ENCODE measurements at places on chromosomes 6 and 20. TPM values are rescaled to one million over a fixed set of nuclear protein-coding genes. Genes with fewer than 3 reads are reported as not detected.
A peak's percentile ranks its signal among the peaks of the same experiment; 100 is the strongest.

Gene BPIFB2
- polyA plus RNA-seq: not detected

Gene HSPA12B
- 24.5 TPM for polyA plus RNA-seq

Gene EBF4
- polyA plus RNA-seq: 48.7 TPM

Gene FAM83B
- 6.6 TPM for polyA plus RNA-seq

Gene PRL
- not detected for polyA plus RNA-seq

Gene SLC32A1
- not detected for polyA plus RNA-seq

Gene SLCO4A1
- 0.68 TPM for polyA plus RNA-seq

Gene DNPH1
- 27.9 TPM for polyA plus RNA-seq

Gene HMGCLL1
- 9.9 TPM for polyA plus RNA-seq

Gene ASIP
- 0.32 TPM for polyA plus RNA-seq

Gene FOXC1
- 0.81 TPM for polyA plus RNA-seq

Gene DPPA5
- polyA plus RNA-seq: not detected

Gene RGS19
- 5.7 TPM for polyA plus RNA-seq

Gene IPCEF1
- polyA plus RNA-seq: 4.9 TPM

Gene MYT1
- 0.13 TPM for polyA plus RNA-seq

Gene SDCBP2
- 3.8 TPM for polyA plus RNA-seq

Gene ULBP2
- 2.9 TPM for polyA plus RNA-seq

Gene PTCHD4
- polyA plus RNA-seq: 0.24 TPM

Gene NRN1
- 13.0 TPM for polyA plus RNA-seq

Gene C6orf58
- 1.3 TPM for polyA plus RNA-seq

Gene HEY2
- polyA plus RNA-seq: 0.94 TPM

DNA sequence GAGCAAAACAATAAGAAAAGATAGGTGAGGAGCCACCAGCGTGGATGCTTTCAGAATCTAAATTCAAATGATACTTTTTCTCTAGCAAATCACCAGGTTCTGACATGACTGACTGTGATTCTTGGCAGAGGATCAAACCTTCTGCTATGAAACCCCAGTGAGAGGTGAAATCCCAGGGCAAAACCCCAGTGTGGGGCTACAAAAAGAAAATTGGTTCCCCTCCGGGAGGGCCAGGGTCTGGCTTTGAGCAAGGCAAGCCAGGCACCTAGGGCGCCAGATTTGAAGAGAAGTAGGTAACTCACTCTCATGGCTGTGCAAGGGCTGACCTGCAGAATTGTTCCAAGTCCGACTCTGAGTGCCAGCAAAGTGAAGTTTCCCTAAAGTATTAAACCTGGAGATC, 20.2 kb upstream of the RALGAPA2 start:
- DNase-seq: no peak

DNA sequence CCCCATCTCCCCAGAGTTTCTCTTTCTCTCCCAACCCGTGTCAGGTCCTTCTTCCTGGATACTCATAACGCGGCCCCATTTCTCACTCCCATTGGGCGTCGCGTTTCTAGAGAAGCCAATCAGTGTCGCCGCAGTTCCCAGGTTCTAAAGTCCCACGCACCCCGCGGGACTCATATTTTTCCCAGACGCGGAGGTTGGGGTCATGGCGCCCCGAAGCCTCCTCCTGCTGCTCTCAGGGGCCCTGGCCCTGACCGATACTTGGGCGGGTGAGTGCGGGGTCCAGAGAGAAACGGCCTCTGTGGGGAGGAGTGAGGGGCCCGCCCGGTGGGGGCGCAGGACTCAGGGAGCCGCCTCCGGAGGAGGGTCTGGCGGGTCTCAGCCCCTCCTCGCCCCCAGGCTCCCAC, at the start of gene HLA-F:
Gene HLA-F, plus strand, starts transcription at position 173 of the 404 bp plus-strand sequence. Its CDS starts 30 bp downstream, at position 203.
- peak; percentile 40 for DNase-seq

DNA sequence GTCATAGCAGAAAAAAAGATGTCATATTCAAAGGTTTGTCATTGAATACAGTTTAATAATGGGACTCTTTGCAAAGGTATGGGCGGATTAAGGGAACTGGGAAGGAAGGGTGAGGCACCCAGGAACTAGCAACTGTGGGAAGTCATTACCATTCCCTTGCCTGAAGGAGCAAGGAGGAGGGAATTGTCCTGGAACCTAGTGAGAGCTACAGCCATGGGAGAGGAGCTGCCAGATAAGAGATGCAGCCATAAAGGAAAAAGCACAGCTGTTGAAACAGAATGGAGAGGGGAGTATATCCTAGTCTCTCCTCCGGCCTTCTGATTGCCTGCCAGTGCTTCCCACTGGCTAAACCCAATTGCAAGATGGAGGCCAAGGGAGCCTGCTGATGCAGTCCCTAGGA, 250.6 kb downstream of the BCKDHB start:
- no peak for DNase-seq

DNA sequence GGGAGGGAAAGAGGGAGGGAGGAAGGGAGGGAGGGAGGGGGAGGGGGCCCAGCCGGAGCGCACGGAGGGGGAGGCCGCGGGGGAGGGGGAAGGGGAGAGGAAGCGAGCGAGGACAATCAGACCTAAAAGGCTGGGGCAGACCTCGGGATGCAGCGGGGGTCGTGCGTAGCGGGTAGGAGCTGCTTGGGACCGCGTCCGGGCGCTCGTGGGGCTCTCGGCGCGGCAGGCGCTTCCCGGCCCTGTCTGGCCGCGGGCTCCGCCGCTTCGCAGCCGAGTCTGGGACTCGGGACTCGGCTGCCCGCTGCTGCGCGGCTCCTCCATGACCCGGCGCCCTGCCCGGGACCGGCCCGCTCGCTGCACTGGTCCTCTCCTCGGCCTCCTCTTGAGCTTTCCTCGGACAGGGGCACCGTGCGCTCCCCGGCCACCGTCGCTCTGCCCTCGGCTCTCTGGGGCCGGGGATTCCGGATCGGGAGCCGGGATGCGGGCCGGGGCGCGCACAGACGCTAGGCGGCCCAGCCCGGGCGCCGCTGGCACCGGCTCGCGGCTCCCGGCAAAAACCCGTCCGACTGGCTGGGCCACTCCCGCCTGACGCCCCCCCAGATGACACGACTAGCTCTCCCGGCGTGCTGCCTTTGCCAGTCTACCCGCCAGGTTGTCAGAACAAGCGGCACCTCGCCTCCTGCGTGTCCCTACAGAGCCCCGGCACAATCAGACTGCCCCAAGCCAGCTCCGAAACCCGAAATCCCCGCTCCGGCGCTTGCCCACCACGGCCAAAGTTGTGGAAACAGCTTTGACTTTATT, 2.2 kb downstream of the TFAP2A start:
- no peak for DNase-seq

DNA sequence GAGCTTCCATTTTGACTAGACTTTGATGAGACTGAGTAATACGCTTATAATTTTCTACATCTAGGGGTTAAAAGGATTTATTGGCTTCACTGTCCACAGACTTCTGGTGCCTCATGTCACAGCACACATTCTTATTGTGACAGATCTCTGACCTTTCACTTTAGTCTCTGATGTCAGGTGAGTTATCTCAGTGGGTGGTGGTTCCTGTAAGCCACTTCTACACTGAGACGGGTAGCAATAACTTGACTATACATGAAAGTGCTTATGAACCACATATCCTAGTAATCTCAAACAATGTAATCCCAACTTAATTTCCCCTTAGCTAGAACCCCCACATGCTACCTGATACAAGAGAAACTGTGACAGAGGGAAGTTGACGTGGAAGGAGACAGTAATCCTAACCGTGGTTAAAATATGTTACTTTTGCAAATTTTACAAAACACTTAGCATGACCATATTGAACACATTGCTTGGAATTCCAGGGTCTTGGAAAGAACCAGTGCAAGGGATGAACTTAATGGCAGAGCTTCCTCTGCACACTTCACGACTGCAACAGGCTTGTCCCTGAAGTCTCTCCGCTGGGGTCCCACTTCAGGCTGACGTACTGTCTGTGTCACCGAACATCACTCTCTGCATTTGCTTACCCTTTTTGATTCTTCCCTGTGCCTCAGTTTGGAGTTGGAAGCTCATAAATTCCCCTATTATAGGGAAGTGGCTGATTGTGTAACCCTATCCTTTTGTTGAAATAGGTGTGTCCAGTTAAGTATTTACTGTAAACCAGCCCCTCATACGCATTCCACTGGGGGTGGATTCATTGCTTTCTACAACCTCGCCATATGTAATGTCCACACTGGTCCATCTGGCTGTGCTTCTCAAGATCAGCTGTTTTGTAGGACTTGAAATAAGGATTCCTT, 6.4 kb upstream of the TRIM40 start:
- DNase-seq: no peak

GRCh38 chr6:32825966-32826365, 9.2 kb upstream of the HLA-DOB start:
- DNase-seq: no peak

- no peak for DNase-seq
Observed at GRCh38 chr20:57432862-57433491, 41.8 kb downstream of the RBM38 start.

GRCh38 chr6:40932366-40932765, 106.7 kb downstream of the UNC5CL start:
- no peak for DNase-seq

GRCh38 chr6:5656226-5656625, 350.5 kb downstream of the NRN1 start:
- DNase-seq: no peak

DNA sequence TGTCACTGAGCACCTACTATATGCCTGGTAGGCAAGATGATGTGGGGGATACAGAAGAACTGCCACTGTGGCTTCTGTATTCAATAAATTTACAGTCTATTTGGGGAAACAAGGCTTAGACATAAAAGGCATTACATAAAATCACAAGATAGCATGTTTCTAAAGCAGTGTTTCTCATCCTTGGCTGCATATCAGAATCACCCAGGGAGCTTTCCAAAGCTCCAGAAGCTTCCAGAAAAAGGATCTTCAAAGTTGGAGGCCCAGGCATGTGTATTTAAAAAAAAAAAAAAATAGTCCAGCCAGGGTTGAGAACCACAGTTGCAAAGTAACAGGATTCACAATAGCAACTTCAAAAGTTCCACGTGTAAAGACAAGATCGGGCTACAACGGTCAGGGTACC, 112.4 kb upstream of the SPACA1 start:
- no peak for DNase-seq

DNA sequence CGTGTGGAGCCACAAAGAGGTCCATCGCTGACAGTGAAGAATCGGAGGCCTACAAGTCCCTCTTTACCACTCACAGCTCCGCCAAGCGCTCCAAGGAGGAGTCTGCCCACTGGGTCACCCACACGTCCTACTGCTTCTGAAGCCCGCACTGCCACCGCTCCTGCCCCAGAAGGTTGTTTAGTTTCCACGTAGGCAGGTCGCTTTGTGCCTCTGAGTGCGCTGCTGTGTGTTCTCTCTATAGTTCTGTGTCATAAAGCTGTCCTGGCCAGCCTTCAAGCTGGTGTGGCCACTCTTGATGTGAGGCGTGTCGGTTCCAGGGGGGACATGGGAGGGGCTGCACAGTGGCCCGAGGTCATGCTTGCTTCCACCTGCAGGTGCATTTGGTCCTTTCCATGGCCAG, 6.4 kb upstream of the FAM209A start:
- no peak for DNase-seq

DNA sequence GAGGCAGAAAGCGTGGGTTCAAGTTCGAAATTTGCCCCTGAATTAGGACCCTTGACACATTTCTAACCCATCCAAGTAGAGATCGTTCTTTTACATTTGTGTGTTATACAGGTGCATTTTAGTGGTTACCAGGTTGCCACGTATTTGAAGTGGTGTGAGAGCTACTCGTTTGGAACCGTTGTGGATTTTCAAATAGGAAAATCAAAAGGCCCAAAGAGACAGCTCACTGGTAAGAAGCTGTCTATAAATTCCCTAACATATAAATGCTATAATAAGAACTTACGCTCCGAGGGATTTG, 1.6 kb upstream of the REV3L start:
- DNase-seq: no peak

DNA sequence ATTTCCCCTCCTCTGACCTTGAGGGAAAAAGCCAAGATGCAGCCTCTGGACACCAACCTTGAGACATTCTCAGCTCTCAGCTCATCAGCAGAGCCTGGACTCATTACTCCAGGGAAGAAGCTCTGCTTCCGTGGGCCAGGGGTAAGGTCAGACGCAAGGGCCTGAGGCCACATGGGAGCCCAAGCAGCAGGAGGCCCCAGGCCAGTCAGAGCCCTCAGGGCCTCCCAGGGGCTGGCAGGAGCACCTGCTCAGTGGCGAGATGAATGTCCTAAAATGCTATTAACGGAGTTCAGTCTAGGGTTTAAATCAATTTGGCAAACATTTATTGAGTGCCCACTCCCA, 208.6 kb downstream of the ERMARD start:
- DNase-seq: no peak

GRCh38 chr6:105911106-105911629, 175.0 kb upstream of the PRDM1 start:
- no peak for DNase-seq

GRCh38 chr20:63628246-63628975, 1.5 kb upstream of the GMEB2 start:
- peak; percentile 40 for DNase-seq

- peak; percentile 61 for DNase-seq
Observed at GRCh38 chr6:86937219-86938079, at the start of gene HTR1E. TSS of gene HTR1E (plus strand) at chr6:86937528. CDS start at chr6:87015335, 77,807 bp downstream.

DNA sequence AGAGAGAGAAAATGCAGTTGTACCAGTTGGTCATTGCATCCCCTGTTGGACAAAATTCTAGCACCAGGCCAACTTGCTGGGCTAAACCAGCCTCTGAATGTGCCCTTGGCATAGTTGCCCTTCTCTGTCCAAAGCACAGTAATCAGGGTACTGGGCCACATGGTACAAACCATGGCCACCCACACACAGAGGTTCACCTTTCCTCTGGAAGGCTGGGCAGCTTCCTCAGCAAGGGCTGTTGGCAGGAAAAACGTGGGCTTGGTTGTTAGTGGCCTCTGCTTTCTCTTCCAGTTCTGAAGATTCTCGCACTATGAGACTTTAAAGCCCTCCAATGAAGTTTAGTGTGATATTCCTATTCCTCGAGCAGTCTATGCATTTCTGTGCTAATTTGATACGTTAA, 706 bp downstream of the DDO start:
- DNase-seq: no peak

DNA sequence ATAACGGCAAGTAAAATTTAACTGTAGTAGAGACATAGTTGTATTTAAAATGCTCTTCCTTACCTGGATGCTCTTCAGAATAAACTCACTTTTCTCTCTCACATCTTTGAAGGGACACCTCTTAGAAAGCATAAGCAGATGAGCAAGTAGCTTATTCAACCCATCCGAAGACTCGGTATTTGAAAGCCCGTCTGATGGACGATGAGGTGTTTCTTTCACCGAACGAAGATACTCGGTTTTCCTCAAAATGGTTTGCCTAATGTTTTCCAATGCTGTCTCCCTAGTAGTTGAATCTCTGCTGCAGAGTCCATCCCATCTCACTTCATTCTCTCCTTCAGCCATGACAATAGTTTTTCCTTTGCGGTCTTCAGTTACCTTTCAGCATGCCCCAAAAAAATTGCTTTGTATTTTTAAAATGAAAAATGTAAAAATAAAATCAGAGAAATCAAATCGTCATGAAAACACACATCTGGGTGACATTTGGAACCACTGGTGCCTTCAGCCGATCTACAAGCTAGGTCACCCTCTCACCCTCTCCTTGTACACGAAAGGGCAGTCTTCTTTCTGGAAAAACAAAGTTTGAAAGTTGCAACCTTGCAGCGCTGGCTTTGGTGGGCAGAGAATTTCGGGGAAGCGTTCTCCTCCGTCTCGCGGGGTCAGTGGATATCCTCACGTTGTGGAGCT, 772 bp downstream of the SESN1 start:
- DNase-seq: no peak

GRCh38 chr20:13681248-13682125, 42.8 kb upstream of the TASP1 start:
- no peak for DNase-seq
